ENCODE measurements at places on chromosomes 11 and 22.

DNA sequence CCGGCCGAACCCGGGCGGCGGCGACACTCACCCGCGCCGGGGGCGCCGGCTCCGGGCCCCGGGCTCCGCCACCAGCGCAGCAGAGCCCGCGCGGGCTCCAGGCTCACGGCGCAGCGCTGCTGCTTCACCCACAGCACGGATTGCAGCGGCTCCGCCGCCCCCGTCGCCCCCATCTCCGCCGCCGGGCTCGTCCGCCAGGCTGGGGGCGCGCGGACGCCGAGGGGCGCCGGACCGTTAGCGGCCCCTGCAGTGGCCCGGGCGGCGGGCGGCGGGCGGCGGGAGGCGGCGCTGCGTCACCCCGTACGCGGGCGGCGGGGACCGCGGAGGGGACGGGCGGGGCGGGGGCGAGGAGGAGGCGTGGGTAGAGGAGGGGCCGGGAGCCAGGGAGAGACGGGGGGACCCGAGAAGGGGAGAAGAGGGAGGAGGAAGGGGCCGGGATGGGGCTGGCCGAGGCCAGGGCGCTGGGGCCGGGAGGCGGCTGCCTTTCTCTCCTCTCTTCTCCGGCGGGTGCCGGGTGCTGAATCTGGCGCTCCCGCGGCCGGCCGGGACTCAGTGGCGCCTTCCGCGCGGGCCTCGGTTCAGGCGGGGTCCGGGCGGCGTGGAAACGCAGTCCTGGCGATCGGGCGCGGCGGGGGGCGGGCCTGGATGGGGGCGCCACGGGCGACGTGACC is at the start of gene CERK:
CERK (minus strand) TSS at position 277 of the 671 bp plus-strand sequence; CDS start at position 173, 104 bp downstream.
- DNase-seq = peak; percentile 74

DNA sequence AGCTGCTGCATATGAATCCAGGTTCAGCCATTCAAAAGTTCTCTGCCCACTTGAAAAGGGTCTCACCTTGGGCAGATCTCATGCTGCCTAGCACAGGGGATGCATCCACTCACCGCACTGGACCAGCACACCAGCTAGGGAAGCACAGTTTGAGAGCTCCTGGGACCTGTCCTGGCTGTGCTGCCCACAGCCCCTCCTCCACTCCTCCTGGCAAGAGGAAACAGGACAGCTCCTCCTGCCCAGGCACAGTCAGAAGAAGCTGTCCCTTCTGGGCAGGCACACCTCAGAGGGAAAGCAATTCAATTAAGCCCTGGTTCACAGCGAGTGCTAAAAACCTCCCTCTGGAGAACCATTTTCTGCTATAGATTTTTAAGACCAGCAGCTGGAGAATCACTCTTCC is 146.7 kb downstream of the ST3GAL4 start:
- DNase-seq = peak; percentile 27

- no peak for DNase-seq
These were observed 4.2 kb upstream of the CTR9 start for GRCh38 chr11:10746871-10747270.

DNA sequence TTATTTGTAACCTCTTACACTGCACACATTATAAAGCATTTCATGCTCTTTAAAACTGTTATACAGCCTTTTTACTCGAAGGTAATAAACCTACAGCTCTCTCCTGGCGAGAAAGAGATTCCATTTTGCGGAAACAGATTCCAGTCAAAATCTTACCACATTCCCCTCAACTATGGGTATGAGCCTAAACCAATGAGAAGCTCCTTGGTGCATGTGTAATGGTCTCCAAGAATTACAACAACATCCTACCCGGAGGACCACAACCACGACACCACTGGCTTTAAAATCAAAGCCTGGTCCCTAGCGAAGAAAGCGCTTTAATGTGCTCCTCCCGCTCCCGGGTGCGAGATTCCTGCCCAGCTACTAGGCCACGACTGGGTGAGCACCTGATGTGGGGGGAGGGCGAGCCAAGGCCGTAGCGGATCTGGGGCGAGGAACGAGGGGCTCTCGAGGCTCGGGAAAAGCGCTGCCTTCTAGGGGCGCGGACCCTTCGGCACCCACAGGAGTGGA is 821 bp downstream of the CELF1 start:
- DNase-seq = peak; percentile 33

DNA sequence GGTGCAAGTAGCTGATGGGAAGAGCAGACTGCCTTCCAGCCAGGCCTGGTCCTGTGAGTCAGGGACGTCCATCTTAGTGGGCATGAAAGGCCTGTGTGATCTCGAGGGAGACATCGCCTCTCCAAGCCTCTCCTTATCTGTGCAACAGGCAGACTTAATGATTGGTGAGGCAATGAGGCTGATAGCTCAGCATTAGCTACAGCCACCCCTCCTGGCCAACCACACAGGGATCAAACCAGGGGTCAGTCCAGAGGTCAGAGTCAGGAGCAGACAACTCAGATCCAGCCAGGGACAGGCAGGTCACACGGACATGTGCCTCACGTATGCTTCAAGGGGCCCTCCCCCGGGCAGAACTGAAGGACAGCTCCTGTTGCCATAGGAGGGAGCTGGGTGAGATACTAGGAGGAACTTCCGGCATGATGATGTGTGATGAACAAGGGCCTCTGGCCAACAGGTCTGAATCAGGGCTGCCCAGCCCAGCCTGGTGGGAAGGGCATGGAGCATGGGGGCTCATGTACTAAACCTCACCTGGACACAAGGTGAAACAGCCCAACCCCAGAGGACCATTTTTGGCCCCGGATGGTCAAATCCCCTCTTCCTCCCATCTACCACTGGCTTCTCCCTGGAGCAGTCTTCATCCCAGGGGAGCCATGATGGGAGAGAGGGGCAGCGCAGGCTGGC is 2.8 kb upstream of the APOC3 start:
- DNase-seq = no peak

DNA sequence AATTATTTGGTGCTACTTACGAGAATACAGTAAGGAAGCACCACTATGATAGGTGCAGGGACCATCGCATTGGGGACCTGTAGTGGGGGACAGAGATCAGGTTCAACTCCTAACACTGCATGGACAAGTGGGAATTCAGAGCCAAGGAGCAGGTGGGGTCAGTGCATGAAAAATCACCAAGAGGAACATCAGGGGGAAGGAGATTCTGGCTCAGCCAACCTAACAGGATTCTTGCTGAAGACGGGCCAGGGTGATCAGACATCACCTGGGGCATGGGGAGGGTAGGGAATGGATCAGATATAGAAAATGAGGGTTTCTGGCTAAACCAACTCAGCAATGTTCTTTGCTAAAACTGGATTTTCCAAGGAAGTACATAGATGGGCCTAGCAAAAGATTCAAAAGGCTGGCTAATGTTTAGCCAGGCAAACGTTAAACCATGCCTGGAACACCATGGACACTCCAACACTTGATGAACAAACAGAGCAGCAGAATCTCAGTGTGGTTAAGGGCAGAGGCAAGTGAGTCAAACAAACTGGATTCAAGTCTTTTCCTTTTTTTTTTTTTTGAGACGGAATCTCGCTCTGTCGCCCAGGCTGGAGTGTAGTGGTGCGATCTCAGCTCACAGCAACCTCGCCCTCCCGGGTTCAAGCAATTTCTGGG is 70.0 kb downstream of the MICAL3 start:
- DNase-seq = no peak

DNA sequence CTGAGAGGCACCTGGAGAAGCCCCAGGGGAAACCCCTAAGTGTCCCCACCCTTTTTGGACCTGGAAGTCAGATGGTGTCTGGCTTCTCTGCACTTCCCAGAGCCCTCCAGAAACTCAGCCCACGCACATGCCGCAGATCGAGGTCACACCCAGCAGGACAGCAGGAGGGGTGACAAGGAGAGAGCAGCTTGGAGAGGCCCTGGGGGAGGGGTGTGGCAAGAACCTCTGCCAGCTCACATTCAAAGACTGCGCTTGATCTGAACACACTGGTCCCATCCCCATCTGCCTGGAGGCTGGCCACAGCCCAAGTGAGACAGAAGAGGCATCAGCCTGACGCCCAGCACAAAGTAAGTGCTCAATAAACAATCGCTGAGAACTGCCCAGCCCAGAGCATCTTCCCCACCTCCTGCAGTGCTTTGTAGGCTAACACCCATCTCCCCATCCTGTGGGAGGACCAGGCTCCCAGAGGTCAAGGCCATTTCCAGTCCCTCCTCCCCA is 21.4 kb downstream of the TMPRSS6 start:
- DNase-seq = peak; percentile 60

DNA sequence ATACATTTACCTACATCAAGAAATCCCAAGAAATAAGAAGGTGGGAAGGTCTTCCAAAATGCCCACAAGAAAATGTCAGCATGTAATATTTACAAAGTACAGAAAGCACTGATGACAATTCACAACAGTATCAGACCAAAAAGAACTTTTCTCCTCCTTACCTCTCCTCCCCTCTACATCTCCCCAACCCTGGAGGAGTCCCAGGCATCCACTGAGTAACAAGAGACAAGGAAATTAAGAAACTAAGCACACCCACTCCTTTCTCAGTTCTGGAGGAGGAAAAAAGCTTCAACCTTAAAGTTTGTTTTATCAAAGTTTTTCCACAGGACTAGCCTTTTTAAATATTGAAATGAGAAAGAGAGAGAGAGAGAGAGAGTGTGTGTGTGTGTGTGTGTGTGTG is 2.0 kb upstream of the SERGEF start:
- no peak for DNase-seq

DNA sequence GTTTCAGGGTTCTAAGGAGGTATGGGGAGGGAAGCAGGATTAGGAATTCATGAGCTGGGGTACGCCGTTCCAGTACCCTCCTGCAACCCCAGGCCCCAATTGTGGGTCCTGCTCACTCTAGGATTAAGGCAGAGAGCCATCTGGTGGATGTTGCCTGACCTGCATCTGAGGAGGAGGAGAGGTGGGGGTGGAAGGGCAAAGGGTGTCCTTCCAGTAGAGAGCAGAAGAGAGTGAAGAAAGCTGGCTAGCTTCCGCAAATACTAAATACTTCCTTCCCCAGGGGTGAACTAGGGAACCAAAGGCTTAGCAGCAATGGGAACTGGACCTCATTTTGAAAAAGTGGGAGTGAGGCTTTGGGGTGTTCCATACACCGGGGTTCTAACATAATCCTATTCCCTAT is 10.6 kb downstream of the LRRC51 start:
- peak; percentile 62 for DNase-seq

DNA sequence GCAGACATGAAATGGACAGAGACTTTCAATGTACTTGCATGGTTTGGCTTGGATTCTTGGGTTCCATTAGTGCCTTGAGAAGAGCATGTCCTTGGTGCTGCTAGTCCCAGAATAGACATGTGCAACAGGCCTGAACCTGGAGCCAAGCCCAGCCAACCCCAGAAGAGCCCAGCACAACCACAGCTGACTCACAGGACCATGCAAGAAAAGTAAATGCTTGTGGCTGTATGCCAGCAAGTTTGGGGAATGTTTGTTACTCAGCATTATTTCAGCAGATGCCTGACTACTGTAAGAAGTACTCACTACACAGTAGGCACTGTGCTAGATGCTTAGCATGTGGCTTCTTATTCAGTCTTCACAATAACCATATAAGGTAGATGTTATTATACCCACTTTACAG is 39.2 kb upstream of the HMGXB4 start:
- DNase-seq = no peak

DNA sequence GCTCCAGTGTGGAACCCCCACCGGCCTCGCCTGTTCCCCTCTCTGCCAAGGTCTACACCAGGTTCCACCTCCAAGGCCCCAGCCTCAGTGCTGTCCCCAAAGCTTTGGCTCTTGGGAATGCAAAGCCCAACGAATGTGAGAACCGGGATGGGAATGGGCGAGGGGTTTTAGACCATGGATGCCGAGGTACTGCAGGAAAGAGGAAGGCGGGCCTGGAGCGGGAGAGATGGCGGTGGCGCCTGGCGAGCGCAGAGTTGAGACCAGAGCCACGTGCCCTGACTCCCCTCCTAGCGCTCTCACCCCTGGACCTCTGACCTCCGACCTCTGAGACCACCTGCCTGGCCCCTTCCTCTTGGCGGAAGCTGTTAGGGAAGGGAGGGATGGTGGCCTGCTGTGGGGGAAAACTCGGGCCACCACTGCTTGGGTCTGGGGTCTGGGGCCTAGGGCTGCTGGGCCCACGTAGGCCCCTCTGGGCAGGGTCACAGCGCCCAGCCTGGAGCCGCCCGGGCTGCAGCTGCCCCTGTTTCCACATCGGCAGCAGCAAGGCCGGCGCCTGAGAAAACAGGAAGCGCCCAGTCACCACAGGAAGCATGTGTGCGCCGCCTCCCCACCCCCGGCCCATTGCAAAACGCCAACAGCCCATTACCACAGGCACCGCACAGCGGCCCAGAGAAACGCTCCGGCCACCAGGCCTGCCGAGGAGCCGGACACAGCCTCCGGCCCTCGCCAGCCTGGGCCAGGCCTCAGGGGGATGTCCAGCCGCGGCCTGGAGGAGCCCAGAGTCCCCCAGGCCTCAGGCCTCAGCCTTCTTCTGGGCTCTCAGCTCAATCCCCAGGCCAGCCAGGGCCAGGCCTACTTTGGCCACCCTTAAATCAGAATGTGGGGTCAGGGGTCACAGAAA is 13.8 kb upstream of the SLC39A13 start:
- DNase-seq = no peak

GRCh38 chr11:8332196-8332595 is 68.5 kb upstream of the LMO1 start:
- no peak for DNase-seq

DNA sequence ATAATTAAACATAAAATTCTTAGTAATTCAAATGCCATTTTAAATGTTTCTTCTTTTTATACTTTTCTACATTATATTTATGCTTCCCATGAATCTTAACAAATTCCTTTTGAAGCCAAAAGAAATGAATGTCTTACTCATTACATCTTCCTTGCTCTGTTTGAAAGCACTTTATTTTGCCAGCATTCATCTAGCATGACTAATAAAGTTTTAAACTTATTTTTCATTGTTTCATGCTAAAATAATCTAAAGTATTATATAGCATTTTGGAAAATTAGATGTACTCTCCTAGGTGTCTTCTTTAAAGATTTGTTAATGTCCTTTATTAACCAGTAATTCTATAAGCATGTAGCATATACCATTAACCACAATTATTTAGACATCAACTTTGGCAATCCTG is 9.7 kb upstream of the PIWIL4 start:
- DNase-seq = no peak

- peak; percentile 55 for DNase-seq
These were observed 109.2 kb downstream of the FAM76B start for GRCh38 chr11:95680169-95680929.

GRCh38 chr11:119872611-119873310 is 143.8 kb upstream of the NECTIN1 start:
- no peak for DNase-seq

- no peak for DNase-seq
These were observed 11.9 kb downstream of the SLC29A2 start for GRCh38 chr11:66359662-66360087.

Measured in epithelial cell of esophagus (primary cell).